ENCODE measurements at places on chromosomes 1 and 21.

- no peak for DNase-seq
Measured at GRCh38 chr1:223793716-223794115, 52.0 kb downstream of the TP53BP2 start.

- DNase-seq = no peak
Measured at GRCh38 chr1:145868232-145868631, 9.4 kb upstream of the PIAS3 start.

DNA sequence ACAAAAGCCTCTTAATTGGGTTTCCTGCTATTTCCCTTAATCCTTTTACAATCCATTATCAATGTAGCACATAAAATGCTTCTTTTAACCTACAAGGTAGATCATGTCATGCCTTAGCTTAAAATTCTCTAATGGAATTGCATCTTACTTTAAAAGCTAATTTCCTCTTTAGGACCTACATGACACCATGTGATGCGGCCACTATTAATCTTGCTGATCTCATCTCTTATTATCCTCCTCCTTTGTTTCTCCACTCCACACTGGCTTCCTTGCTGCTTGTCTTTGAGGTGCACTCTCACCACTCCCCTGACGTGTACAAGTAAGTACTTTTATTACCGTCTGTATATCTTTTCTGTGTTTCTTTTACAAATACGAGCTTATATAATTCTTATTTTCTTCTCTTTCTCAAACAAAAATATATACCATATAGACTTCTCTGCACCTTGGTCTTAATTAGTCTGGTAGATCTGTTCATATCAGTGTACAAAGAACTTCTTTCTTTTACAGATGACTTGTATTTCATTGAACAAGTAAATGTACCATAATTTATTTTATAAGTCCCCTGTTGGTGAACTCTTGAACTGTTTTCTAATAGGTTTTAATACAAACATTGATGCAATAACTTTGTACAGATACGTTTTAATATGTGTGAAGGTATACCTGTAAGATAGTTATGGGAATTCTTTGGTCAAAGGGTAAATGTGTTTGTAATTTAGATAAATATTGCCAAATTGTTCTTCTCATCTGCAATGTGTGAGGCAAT lies 28.2 kb downstream of the GPR88 start:
- no peak for DNase-seq

GRCh38 chr21:42153746-42154145 lies 65.2 kb upstream of the ABCG1 start:
- DNase-seq = no peak

- DNase-seq = peak; percentile 50
Measured at GRCh38 chr21:25733859-25734653, 648 bp downstream of the ATP5PF start.

DNA sequence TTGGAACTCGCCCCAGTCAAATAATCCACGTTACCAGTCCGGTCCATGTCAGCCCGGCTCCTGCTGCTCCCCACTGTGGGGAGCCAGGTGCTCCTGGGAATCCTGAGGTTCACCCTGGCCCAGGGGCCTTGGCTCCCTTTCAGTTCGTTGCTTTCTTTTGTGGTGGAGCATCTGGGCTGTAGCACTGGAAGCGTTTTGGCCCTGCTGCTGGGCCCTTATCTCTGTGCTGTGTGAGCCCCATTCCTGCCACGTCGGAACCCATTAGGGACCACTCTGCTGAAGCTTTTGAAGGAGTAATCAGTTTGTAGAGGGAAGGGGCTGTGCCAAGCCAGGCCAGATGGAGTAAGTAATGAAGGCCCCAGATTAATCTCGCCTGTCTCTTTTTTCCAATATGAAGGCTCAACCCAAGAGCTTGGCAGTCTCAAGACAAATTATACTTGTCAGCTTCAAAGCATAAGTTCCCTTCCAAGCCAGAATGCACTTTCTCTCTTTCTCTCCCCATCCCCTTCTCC lies 82.3 kb downstream of the PGM1 start:
- no peak for DNase-seq

- no peak for DNase-seq
Measured at GRCh38 chr1:236502579-236502971, 21.2 kb upstream of the LGALS8 start.

DNA sequence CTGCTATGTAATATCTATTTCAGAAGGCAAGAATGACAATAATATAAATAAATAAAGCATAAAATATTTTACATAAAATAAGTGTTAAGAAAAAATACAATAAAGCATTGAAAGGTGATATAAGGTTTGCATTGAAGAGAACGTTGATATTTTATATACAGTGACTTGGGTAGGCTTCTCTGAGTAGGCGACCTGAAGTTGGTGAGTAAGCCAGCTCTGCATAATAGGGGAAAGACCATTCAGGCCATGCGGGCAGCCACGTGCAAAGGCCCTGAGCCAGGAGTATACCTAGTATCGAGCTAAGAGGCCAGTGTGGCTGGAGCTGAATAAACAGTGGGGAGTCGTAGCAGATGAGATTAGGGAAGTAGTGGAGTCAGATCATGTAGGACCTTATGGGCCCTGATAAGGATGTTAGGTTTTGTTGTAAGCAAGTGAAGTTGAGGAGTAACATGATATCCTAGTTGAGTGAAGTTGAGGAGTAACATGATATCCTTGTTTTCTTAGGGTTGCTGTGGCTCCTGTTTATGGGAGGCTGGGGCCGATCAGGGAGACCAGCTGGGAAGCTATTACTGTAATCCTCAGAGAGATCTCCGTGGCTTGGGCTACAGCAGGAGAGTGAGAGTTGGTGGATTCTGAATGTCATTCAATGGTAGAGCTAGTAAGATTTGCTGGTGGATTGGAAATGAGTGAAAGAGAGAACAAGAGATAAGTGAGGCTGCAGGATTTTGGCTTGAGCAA lies 22.0 kb downstream of the KCNK1 start:
- no peak for DNase-seq

DNA sequence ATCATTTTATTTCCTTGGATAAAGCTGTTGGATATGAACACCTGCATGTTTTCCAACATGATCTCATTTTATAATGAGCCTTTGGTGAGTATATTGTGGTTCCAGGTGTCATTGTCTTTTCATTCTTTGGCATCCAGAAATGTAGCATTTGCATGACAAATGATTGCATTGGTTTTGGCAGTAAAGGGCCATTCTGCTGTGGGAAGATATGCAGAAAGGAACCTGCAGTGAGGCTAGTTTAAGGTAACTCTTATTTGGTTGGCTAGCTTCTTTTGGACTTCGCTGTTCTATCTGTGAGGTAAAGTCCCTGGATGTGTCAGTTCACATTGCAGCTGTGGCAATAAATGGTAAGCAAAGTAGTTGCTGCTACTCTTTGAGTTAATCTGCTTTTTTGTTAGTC lies 343.0 kb downstream of the AMY1C start:
- DNase-seq = no peak

DNA sequence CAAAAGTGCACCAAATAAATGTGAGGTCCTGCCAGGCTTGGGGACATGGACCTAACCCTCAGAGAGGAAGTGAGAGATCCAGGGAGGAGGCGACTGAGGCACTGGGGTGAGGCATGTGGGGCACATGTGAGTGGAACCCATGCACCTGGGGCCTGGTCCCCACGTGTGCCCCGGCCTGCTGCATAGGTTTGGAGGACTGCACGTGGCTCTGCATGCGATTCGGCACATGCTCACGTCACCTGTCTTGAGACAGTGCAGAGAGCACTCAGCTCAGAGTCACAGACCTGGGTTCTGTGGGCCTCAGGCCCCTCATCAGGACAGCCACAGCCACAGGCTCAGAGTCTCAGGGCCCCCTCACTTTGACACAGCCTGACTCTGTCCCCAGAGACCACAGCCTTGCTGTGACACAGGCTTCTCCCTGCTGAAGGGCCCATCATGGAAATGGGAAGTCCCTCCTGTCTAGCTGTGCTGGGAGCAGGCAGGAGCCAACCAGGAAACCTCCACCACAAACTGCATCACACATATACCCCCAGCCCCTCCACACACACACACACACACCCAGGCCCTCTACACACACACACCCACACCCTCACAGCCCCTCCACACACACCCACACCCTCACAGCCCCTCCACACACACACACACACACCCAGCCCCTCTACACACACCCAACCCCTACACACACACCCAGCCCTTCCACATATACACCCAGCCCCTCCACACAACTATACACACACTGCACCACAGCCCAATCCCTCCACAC lies 48.2 kb downstream of the SLC9A1 start:
- DNase-seq = no peak

DNA sequence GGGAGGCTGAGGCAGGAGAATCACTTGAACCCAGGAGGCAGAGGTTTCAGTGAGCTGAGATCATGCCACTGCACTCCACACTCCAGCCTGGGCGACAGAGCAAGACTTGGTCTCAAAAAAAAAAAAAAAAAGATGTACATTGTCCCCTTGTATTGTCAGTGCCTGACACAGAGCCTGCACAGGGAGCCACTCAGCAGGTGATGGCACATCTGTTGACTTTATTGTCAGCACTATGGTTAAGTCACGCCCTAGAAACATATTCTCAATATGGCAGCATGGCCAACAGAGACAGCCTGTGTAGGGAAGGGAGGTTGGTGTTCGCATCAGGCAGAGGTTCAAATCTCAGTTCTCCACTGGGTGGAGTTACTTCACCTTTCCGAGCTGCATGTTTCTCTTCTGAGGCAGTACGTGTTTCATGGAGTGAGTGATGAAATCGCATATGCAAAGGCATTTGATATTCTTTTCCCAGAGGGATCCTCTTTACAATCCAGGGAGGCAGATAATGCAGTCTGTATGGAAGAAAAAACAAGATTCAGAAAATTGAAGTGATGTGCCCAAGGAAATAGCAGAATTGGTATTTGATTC lies 20.6 kb downstream of the LAMC2 start:
- DNase-seq = no peak

GRCh38 chr1:16128338-16128741 lies 27.5 kb downstream of the EPHA2 start:
- no peak for DNase-seq

DNA sequence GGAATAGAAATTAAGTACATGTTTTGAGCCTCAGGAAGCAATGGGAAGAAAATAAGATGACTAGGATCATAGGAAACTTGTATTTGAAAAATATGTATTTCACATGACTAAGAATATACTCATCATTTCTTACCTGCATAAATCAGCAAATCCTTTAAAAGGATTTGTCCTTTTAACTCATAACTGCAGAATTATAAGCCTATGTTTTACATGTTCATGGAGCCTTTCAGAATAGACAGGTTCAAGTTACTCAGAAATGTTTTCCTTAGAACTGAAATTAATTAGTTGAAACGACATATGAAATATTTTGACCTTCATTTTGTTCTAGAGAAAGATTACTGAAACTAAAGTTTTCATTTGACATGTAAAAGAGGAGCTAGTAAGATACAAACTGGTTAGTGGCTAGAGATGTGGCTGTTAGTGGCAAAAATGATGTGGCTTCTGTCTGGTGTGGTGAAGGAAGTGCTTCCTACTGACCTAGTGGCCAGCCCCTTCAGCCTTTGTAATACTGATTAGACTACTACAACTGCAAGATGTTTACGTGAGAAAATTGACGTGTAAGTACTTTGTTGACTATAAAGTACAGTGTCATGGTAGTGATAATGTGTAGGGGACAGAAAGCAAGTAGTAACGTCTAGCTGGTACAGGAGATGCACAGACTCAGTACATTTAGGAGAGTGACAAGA lies 54.7 kb downstream of the PACC1 start:
- DNase-seq = no peak

- no peak for DNase-seq
Measured at GRCh38 chr1:1479547-1480487, 8.3 kb downstream of the ATAD3B start.

GRCh38 chr1:63984257-63984929 lies 210.6 kb downstream of the ROR1 start:
- no peak for DNase-seq

- DNase-seq = peak; percentile 49
Measured at GRCh38 chr1:192609110-192610079, 26.6 kb upstream of the RGS13 start.

GRCh38 chr1:225937048-225937968 lies 3.7 kb downstream of the LEFTY2 start:
- DNase-seq = no peak

- no peak for DNase-seq
Measured at GRCh38 chr1:211345719-211346118, 19.1 kb downstream of the TRAF5 start.

DNA sequence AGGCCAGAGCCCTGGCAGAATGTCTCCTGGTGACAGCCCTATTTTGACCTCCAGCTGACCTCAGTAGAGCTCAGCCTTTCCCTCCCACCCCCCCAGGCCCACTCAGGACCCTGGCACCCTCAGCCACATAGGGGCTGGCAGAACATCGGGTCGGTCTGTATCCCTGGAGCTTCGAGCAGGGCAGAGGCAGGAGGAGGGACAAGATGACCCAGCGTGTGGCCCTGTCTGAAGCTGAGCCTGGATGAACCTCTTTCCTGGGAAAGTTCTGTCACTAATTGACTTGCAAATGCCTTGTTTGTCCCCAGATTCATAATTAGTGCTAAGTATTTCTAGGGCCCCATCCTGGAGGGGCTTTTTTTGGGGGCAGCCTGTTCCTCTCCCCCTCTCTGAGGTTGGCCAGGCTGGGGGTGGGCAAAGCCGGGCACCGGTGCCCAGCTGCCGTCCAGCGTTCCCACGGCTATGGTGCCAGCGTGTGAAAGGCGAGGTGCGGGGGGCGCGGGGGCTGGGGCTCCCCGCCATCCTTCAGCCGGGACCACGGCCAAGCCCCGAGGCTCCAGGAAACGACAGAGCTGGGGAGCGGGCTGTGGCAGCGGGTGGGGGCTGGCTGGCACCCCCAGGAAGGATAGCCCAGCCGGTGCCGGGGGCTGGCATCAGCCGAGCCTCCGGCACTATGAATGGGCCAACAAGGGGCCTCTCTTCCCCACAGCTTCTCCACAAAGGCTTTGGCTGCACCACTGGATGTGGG lies 31.4 kb downstream of the RHBG start:
- DNase-seq = no peak

DNA sequence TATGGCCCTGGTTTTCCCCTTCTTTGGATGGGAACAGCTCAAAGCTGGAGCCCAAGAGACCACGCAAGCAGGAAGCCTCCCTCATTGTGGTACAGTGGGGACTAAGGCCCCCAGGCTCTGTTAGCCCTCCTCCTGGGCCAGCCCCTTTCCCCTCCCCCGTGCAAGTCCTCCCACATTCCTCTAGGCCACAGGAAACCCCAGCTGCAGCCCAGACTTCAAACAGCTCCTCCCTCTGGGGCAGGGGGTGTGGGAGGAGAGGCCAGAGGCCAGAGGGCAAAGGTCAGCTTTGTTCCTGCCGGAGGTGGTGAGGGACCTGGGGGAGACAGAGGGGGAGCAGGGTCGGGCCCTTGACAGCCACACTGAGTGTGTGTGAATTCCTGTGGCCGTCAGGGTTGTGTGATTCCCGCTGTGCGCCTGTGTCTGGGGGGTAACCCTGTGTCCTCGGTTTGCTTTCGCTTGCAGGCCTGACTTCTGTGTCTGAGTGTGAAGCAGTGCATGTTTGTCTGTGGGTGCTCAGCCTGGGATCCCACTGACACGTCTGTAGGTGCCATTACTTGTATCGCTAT lies 3.4 kb upstream of the AHDC1 start:
- DNase-seq = no peak

GRCh38 chr1:205020466-205020865 lies 22.5 kb upstream of the CNTN2 start:
- DNase-seq = no peak

GRCh38 chr1:220457957-220458609 lies 69.9 kb upstream of the MARK1 start:
- DNase-seq = no peak

GRCh38 chr1:68625624-68626023 lies 128.7 kb upstream of the DEPDC1 start:
- DNase-seq = no peak

Data from CD8-positive, alpha-beta memory T cell (primary cell).